T-helper 9 cell (primary cell): ENCODE measurements at places on chromosomes 3 and 15.

DNA sequence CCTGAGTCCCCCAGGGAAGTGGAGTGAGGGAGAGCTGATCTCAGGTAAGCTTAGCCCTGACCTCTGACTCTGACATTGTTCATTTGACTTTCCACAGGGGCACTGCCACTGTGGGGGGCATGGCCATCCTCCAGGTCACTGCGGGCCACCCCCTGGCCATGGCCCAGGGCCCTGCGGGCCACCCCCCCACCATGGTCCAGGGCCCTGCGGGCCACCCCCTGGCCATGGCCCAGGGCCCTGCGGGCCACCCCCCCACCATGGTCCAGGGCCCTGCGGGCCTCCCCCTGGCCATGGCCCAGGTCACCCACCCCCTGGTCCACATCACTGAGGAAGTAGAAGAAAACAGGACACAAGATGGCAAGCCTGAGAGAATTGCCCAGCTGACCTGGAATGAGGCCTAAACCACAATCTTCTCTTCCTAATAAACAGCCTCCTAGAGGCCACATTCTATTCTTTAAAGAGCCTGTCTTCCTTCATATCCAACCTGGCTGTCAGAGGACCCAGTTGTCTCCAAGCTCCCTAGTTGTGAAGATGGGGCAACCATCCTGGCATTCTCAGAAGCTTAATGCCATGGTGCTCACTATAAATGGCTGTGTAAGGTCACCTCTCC, 1.9 kb upstream of the DISP2 start:
- no peak for DNase-seq

DNA sequence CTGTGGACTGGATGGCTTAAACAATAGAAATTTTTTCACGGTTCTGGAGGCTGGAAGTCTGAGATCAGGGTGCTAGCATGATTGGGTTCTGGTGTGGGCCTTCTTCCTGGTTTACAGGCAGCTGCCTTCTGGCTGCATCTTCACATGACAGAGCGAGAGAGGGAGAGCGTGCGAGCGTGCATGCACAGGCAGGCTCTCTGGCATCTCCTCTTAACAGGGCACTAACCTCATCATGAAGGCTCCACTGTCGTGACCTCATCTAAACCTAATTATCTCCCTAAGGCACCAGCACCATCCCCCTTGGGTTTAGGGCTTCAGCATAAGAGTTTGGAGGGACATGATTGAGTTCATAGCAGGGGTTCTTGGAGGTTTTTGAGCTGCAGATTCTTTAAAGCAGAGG, 292.0 kb upstream of the C2CD4B start:
- no peak for DNase-seq

DNA sequence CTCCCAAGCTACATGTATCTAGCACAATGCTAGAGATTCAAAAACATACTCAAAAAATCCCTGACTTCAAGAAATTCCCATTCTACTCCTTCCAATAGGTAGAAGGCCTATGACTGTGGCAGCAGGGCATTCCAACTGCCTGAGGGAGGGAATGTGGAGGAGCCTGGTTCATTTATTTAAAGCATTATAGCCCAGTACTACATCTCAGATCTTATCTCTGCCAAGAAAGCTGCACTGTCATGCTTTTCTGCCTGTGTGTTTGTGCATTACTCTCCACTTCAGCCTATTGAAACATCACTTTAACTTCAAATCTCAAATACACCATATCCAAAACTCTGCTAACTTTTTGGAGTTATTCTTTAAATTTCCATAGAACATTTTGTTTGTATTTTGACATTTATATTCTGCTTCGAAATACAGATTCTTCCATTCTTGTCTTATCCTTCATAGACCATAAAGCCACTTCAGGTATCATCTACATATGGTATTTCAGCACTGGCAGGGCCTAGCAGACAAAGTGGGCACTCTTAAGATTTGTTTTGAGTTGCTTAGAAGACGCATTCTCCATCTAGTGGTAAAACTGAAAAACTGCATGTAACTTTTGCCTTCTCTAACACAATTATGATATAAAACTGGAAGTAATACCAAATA, 59.1 kb upstream of the NEDD4 start:
- no peak for DNase-seq

- no peak for DNase-seq
Measured at GRCh38 chr3:43024181-43024885, 45.2 kb downstream of the GASK1A start.

GRCh38 chr3:106006571-106006970, 137.8 kb upstream of the CBLB start:
- no peak for DNase-seq

DNA sequence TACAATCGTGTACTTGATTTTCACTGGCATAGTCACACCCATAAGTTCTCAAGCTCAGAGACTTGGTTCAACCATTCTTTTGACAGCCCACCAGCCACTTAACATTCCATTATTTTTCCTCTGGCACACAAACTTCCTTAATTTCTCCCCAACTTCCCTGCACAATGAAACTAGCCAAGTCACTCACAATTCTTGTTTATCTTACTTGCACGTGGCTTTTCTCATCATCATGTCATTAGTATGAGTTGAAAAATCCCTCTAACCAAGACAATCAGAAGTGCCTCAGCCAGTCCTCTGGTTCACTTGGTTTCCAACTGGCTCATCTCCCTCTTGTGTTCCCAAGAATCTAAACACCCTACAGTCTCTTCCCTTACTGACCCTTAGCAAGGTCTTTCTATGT, 110.5 kb upstream of the PTPRG start:
- no peak for DNase-seq

GRCh38 chr15:87758794-87759418, 497.6 kb downstream of the NTRK3 start:
- no peak for DNase-seq

GRCh38 chr15:61396235-61396919, 167.3 kb upstream of the RORA start:
- DNase-seq = no peak

DNA sequence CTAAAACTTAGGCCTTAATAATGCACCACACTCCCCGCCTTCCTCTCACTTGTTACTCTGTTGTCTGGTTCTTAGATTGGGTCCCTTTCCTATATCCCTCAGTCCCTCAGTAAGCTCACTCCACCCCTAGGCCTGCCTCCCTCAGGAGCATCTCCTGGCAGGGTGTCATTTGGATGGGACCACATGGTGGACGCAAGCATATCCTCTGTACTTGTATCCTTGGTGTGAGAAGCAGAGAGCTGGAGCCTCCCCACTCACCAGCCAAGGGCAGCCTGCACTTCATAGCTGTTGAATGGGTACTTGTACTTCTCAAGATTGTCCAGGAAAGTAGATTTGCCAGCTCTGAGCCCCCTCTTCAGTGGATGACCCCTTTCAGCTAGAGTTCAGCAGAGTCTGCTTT, 11.6 kb downstream of the SEC61A1 start:
- no peak for DNase-seq

DNA sequence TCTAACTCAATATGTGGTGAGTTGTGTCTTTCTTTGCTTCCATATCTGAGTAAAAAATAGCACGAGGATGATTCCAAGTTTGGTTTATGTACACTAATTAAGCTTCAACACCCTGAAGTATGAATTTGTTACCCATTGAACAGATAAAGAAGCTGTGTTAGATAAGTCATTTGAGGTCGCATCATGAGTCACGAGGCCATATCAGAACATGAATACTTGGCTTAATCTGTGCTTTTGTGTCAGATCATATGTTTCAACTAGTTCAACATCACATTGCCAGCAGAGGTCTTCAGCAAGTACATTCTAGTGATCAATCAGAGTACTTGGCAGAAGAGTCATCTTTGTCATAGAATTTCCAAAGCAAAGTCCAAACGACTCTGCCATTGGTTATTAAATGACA, 26.3 kb upstream of the MITF start:
- no peak for DNase-seq

DNA sequence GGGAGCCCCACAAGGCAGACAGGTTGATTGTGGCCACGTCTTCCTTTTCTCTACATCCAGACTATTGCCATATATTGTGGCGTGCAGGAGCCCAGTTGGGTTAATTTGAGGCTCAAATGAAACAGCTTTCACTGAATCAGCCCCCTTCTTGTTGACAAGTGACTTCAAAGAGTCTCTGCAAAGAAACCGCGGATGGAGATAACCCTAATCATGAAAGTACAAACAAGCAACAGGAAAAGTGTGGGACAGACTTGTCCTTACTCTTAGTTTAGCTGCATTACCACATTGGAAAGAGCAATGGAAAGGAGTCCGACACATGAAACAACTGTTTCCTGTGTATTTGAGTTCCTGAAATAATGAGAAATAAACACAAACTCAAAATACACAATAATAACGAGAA, 3.3 kb downstream of the TMEM40 start:
- DNase-seq = no peak

DNA sequence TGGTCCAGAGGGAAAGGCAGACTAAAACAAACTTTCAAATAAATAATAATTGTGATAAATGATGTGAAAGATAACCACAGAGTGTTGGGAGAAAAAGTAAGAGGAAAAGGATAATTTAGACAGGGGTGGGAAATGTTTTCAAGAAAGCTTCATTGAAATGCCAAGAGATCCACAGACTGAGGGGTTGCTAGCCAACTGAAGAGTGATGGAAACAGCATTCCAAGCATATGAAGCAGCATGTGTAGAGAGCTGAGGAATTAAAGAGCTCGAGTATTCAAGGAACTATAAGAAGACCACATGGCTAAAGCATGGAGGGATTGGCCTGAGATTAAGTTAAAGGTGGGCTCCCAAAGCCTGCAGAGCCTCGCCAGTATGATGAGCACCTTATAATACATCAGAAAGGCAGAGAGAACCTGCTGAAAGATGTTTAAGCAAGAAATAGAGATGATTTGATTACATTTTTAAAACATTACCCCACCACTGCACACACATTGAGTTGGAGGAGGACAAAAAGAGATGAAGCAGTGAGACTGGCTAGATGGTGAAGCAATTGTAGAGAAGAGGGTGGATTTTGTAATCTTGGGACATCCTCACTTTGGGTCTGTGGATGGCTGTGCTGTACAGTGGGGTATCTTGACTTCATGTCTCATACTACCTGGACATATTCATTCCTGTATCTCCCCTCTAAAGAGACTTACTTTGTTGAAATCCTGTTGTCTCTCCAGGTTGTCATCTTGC, 100.8 kb downstream of the STAC start:
- no peak for DNase-seq

DNA sequence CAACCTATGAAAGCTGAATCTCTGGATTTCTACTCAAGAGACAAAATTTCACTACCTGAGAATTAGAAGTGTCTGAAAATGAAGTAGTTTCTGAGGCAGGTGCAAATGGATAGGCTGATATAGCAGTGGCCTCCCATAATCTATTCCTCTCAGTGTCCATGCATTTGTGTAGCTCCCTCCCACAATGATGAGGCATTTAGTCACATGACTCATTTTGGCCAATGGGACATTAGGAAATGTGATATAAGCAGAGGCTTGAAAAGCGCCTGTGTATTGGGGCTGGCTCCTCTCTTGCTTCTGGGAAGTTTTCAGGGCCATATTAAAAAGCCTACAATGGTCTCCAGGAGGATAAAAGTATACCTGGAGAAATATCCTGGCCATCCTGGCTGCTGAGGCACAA, 79.7 kb upstream of the MRPL3 start:
- DNase-seq = no peak

DNA sequence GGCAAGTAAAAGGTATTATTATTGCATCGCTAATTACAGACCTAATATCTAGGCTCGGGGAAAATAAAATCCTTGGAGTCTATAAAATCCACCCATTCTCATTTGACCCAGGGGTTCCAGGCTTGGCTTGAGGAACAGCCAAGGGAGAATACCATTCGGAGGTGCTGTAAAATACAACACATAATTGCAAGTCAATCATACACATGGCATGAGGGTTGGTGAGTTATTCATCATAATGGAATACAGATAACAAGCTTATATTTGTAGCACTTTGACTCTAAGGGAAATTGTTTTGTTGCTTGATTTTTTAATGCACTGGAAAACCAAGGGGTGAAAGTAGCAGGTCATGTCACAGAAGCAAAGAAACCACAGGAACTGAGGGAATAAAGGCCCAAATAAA, 16.8 kb upstream of the DIS3L start:
- DNase-seq = no peak

DNA sequence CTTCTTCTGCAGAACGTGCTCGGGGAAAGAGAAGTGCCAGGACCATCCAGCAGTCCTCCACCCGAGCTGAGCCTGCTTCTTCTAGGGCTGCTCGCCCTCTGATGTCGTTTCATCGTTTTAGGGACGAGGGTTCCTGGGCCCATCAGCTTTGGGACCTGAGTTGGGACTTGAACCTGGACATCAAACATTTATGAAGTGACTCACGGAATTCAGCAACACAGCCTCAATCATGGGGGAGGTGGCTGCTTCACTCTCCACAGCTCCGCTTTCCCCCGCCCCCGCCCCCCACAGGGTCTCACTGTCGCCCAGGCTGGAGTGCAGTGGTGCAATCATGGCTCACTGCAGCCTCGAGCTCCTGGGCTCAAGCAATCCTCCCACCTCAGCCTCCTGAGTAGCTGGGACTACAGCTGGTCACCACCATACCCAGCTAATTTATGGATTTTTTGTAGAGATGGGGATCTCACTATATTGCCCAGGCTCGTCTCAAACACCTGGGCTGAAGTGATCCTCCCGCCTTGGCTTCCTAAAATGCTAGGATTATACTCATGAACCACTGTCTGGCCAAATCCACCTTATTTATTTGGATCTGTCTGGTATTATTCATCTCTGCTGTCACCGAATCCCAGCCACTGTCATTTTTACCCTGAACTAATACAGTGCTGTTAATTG, 725 bp upstream of the SCAMP2 start:
- DNase-seq = no peak
